Renal pelvis (tissue), 12 donors: ENCODE measurements at places on chromosomes 13 and 19.

GRCh38 chr13:53623146-53623545, 594.5 kb downstream of the OLFM4 start:
- DNase-seq, result no peak

- DNase-seq, result no peak
Measured at GRCh38 chr19:51365211-51365964, 800 bp downstream of the ETFB start.

DNA sequence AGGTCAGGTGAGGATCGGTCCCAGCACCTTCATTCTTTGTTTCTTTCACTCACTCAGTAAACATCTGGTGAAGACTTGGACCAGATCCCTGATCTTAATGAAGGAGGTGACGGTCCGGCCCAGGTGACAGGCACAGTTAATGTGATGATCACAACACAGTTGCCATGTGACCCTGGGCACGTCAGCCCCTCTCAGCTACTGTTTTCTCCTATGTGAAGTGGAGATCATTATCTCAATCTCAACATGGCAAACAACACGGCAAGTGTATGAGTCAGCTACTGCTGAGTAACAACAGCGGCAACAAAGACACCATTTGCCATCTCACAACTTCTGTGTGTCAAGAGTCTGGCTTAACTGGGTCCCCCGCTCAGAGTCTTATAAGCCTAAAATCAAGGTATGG, 74.6 kb downstream of the GNG7 start:
- no peak for DNase-seq

- no peak for DNase-seq
Measured at GRCh38 chr13:43782686-43783085, 4.1 kb downstream of the ENOX1 start.

DNA sequence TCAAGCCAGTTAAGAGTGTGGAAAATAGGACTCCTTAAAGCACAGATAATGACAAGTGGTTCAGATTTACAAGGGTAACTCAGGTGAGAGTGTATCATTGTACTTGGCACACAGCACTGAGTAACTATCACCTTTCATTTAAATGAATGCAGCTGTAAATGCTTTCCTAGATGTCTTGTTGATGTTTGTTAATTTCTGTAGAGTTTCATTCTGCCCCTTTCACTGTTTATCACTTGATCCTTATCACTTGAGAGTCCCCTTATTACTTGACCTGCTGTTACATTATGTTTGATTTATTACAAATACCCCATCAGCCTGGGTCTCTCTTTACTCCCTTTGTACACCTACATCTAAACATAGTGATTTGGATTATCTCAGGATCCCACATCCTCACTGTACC, 38.1 kb upstream of the ZNF527 start:
- DNase-seq, result no peak

- no peak for DNase-seq
Measured at GRCh38 chr19:21322528-21322927, 6.7 kb downstream of the ZNF708 start.

DNA sequence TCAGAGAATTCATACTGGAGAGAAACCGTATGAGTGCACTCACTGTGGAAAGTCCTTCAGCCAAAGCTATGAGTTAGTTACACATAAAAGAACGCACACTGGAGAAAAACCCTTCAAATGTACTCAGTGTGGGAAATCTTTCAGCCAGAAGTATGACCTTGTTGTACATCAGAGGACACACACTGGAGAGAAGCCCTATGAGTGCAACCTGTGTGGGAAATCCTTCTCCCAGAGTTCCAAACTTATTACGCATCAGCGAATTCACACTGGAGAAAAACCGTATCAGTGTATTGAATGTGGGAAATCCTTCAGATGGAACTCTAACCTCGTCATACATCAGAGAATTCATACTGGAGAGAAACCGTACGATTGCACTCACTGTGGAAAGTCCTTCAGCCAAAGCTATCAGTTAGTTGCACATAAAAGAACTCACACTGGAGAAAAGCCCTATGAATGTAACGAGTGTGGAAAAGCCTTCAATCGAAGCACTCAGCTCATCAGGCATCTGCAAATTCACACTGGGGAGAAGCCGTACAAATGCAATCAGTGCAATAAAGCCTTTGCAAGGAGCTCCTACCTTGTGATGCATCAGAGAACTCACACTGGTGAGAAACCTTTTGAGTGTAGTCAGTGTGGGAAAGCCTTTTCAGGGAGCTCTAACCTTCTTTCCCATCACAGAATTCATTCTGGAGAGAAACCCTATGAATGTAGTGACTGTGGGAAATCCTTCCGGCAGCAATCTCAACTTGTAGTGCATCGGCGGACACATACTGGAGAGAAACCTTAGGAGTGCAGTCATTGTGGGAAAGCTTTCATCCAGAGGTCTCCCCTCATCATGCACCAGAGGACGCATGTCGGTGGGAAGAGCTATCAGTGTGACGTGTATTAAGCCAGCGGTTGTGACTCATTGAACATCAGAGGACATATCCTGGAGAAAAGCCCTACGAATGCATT, 16.5 kb upstream of the ZNF8 start:
- DNase-seq, result no peak

DNA sequence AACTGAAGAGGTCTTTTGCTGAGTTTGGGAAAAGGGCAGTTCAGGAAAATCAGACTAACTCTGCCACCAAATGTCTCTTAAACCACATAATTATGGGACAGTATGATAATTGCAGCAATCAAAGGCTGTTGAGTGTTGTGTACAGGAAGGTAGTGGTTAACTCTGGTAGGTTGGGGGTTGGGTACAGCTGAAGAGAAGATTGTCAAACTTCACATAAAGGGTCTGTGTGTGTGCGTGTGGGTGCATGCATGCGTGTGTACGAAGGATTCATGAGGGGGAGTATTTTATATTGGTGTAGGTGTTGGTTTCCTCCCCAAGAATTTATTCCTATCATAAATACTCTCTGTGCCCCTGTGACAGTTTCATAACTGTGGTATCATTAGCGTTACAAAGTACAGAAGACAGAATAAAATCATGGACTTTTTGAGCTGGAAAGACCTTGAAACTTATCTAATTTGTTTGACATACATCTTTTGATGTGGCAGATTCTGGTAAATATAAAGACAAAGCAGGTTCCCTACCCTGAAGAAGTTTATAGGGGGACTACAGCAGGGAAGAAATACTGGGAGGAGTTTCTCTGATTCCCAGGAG, 94.1 kb downstream of the PCCA start:
- DNase-seq, result no peak

GRCh38 chr13:100517135-100517534, 71.5 kb downstream of the GGACT start:
- DNase-seq, result no peak

- DNase-seq, result no peak
Measured at GRCh38 chr13:110129539-110130186, 177.3 kb downstream of the COL4A1 start.

DNA sequence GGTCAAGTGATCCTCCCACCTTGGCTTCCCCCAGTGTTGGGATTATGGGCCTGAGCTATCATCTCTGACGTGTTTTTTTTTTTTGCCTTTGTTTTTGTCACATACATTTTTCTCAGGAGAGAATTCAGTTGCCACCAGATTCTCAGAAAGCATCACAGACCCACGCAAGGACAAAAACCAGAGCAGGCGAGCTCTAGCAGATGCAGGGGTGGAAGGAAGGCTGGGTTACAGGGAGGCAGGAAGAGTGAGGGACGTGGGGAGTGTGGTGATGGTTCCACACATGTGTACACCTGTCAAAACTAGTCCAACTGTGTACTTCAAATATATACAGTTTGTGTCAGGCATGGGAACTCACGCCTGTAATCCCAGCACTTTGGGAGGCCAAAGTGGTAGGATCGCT, 4.3 kb downstream of the TMEM161A start:
- no peak for DNase-seq

DNA sequence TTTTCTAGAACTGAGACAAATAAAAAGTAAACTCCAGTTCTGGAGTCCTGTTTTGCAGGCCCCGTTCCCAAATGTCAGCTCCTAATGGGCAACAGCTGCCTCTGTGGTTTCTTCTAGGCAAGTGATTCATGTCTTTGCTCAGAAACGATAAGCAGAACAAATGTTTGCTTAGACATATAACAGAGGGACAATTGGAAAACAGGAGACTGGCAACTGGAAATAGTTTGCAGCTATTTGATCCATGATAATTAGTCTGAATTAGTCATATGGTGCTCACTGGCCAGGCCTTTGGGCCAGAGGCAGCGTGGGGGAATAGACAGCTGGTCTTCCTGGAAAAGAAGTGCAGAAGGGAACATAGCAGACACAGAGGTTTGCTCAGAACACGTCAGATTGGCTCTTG, 29.2 kb upstream of the TSHZ3 start:
- peak; percentile 60 for DNase-seq

DNA sequence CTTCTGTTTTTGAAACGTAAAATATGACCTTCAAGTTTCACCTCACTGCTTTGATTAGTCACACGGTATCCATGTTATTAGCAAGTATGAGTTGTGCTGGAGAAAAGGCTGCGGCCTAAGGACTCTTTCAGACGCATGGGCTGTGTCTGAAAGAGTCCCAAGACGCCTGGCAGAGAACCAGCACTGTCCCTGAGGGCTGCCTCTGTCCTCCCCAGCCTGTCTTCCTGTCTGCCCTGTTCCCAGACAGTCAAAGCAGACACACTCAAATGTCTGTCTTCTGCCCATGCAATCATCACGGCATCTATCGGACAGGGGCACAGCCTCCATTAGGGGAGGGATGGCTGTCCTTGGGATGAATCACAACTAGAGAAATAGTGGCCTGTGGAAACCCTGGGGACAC, 65.5 kb downstream of the DPY19L3 start:
- no peak for DNase-seq

DNA sequence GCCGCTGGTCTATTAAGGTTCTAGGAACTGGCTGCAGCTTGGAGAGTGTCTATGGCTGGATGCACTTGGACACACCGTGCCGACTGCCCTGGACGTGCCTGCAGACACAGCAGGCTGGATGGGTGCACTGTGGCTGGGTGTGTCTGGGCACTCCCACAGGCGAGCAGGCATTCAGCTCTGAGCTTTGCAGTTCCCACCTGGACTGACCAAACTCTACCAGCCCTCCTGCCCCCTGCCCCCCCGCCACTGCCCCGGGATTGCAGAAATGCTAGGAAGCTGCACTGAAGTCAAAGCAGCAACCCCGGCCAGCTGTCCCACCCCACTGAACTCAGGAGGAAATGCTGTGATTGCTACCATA, 7.0 kb upstream of the LRP3 start:
- no peak for DNase-seq

- DNase-seq, result no peak
Measured at GRCh38 chr13:98129059-98129746, 13.7 kb upstream of the FARP1 start.

DNA sequence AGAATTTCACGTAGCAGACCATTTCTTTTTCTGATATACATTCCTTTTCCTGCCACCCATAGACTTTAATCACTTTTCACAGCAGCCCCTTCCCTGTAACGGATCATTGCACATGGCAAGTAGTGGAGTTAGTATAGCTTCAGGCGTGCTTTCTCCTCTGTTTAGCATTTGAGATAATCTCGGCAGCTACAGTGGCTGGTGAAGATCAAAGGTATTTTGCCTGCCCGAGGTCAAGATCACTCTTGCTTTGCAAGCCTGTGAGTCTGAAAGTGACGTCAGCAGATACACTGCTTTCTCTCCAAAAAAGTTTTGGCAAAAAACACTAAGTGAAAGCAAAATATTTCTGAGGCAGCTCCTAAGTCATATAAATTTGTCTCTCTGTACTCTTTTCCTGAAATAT, 260.0 kb downstream of the NDFIP2 start:
- DNase-seq, result peak; percentile 71

- DNase-seq, result no peak
Measured at GRCh38 chr13:49539313-49539712, 43.6 kb downstream of the PHF11 start.

- no peak for DNase-seq
Measured at GRCh38 chr19:3514930-3515329, 8.8 kb downstream of the FZR1 start.

DNA sequence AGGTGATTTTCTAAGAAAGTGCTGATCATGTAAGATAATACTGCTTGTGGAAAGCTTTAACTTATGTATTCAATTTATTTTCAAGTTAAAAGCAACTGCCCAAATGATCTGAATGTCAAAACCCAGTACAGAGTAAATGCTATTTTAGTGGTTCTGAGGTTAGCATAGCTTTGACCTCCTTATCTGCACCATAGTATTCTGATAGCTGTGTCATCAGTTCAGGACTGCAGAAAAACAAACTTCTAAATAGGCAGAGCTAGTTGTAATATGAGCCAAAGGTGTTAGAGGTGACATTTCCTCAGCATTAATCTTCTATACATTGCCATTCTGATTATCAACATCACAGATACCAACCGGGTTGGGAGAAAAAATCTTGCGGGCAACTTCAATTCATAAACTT, 758.7 kb downstream of the SLITRK5 start:
- no peak for DNase-seq

DNA sequence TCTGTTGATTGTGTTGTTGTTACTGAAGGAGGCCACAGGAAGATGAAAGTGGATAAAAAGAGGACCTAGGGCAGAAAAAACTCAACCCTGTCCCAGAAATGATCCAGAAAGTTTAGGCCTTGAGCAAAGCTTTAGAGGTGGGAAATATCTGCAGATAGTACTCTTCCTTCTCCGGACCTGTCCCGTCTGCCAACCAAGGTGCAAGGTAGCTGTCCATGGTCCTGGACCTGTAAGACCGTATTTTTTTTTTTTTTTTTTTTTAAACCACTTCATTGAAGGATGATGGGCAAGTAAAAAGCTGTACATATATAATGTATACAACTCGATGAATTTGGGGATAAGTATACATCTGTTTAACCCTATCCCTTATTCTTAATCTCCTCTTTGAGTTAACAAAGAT, 225.9 kb downstream of the OLFM4 start:
- DNase-seq, result no peak

DNA sequence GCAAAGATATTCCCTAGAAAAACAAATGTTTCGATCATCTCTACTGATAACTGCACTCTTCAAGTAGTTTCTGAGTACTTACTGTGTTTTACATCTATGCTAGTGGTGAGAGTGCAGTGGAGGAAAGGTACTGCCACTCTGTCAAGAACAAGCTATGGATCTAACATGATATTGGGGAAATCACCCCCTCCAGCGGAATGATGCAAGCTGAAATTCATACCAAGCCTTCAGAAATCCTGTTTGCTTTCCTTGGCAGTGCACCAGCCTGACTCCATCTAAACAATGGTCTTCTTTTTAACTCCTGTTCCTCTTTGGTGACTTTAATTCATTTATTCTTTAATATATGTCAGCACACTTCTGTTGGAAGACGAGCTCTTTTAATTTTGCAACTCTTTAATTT, 238.0 kb downstream of the PCDH9 start:
- DNase-seq, result no peak
